ENCODE measurements at places on chromosomes 5 and 9.

- DNase-seq: no peak
Measured at GRCh38 chr9:122228191-122228567, 578 bp downstream of the LHX6 start.

DNA sequence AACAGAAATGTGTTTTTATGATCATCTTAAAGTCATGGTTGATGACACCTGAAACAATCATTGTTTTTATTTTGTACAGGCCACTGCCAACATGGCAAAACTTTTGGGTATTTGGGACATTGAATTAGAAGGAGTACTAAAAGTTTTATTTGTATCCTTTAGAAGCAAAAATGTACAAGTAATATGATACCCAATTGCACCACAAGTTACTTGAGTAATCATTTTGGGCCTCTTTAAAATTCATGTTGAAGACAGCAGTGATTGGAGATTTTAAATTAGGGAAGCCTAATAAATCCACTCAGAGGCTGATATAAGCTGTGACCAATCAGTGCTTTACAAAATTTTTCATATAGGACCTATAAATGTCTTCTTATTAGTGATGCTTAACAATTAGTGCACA, 212.9 kb downstream of the MARCHF11 start:
- DNase-seq: no peak

GRCh38 chr9:135950135-135950682, 11.0 kb downstream of the UBAC1 start:
- DNase-seq: no peak

GRCh38 chr5:76472335-76473008, 69.4 kb downstream of the IQGAP2 start:
- DNase-seq: peak; percentile 19

DNA sequence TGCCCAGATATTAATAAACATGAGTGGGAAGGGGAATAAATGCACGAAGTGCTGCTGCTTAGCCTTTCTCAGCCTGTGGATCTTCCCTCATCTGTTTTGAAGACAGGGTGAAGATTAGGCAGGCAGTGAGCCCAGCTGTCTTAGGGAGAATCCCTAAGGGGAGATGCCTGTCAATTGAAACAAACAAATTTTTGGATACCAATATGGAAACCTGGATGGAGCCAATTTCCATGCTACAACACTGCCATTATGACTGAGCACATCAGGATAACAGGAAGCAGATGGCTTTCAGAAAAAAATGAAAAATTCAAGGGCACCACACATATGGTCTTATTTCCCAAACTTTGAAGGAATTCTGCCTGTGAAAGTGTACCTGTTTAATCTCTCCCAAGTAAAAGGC, 80.3 kb downstream of the HMHB1 start:
- no peak for DNase-seq

DNA sequence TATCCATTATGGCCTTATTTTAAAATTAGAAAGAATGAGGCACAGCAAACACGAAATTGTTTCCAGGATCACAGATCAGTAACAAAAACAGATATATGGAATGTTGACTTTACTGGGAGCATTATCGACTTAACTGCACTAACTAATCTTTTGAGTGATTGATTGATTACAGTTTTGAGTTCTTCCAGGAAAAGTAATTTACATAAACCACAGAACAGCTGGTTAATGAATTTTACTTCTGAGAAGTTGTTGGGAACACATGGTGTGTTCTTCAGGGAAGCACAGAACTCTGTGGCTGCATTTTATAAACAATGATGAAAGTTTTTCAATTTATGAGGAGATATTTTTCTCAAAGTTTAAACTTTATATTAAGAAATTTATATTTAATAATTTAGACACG, 802.4 kb upstream of the ACO1 start:
- no peak for DNase-seq

- no peak for DNase-seq
Measured at GRCh38 chr9:131273856-131274673, 2.2 kb downstream of the FAM78A start.

- DNase-seq: no peak
Measured at GRCh38 chr5:148297731-148298130, 14.5 kb upstream of the SPINK7 start.

DNA sequence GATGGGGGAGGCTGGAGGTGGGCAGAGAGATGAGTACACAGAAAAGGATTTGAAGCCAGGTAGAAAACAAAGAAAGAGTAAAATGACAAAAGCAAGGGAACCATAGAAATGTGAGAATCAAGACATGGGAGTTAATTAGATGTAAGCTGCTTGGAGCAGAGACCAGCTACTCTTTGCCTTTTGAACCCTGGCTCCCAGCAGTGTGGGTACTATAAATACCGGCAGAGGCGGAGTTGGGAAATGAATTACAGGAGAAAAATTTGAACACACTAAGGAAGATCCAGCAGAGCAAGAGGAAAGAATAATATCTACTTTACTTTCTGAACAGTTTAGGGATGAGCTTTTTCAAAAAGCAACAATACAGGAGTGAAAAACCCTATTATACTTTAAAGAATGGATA, 36.5 kb downstream of the KIF24 start:
- no peak for DNase-seq

GRCh38 chr5:180806351-180807011, 3.9 kb upstream of the MGAT1 start:
- DNase-seq: no peak

DNA sequence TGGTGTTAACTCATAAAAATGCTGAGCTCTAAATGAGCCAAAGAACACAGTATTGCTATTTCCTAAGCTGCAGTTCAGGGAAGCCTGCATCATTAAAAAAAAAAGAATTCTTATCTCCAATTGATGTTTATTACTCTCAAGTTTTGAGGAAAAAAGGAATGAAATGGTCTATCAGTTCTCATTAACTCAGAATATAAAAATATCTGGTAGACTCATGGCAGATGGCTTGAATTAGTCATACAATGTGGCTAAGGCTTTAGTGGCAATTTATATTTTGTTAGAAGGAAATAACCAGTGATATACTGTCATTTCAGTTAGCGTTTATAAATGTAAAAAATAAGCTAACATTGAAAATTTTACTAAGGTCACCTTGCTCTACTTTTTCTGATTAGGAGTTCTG, 1403.4 kb upstream of the C9orf72 start:
- no peak for DNase-seq

- DNase-seq: no peak
Measured at GRCh38 chr5:51732304-51732703, 349.1 kb downstream of the ISL1 start.

- no peak for DNase-seq
Measured at GRCh38 chr5:138867011-138867410, 8.1 kb downstream of the LRRTM2 start.

- DNase-seq: no peak
Measured at GRCh38 chr9:77534376-77535057, 113.6 kb downstream of the GNA14 start.

GRCh38 chr9:131178926-131179325, 53.5 kb downstream of the NUP214 start:
- DNase-seq: no peak

- DNase-seq: no peak
Measured at GRCh38 chr5:65961633-65962032, 35.3 kb downstream of the ERBIN start.

DNA sequence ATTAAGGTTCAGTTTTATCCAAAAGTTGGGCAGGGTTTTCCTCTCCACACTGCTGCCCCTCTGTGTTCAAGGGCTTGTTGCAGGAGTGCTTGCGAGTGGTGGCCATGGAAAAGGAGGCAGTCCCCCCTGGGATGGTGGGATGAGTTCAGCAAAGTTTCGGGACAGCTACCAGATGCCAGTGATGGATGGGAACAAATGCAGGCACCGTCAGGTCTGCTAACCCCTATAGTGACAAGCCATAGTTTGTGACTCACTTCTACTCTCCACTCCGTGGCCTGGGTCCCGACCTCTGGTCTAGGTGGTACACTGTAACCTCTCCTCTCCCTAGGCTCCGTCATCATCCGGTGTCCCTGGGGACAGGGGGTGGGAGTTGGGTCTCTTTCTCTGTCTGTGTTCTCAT, 3.8 kb upstream of the RNF14 start:
- DNase-seq: no peak

GRCh38 chr5:5969942-5970483, 408.3 kb downstream of the MED10 start:
- no peak for DNase-seq

DNA sequence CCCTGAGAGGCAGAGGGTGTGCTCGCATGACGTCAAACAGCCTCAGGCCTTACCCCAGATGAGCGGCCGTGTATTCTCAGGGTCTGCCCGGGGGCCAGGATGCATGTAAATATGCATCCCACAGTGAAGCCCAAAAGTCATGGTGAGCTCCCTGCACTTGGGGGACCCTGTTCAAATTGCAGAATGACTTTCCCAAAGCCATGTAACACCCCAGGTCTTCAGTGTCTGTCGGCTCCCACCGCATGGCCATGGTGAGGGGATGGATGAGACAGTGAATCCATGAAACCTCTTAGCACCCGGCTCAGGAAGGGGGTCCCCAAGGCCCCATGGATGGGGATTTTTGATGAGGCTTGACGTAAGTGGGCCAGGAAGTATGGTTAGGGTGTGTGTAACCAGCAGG, 9.3 kb upstream of the COL5A1 start:
- DNase-seq: no peak

DNA sequence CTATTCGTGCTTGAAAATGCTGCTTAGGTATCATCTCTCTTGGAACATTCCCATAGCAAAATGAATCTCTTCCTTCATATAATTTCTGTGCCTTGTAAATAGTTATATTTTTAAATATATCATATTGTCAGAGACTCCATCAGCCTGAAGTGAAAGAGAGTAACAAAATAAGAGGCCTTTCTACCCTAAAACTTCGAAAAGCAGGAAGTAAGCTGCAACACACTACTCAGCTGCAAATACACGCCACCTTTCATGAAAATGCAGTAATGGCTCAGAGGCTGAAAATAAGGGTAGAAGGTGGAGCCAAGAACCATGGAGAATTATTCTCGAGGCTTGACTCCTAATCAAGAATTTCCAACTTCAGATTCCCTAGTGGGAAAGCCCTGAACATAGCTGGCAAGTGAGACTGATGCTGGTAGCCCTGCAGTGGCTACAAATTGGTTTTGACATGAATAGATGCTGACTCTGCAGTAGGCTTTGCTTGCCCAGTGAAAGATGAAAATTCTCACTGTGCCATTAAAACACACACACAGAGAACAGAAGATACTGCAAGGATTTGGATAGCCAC, 30.2 kb upstream of the PTGER4 start:
- DNase-seq: no peak

DNA sequence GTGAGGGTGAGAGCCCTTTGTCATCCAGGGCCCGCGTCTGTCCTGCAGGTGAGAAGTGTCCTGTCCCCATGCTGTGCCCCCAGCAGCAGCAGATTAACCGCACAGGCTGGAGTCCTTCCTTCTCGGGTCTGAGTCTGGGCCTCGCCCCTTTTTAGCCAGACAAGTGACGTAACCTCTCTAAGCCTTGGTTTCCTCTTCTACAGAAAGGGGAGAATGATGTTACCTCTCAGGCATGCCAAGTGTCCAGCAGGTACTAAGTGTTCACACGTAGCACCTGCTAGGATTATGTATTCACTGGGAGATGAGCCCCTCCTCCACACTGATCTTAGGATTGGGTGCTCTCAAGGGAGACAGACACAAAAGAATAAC, 6.9 kb downstream of the NEURL1B start:
- no peak for DNase-seq

- DNase-seq: no peak
Measured at GRCh38 chr9:69900406-69900805, 79.8 kb downstream of the CFAP95 start.

GRCh38 chr5:73143716-73144115, 23.3 kb downstream of the TMEM171 start:
- DNase-seq: no peak

DNA sequence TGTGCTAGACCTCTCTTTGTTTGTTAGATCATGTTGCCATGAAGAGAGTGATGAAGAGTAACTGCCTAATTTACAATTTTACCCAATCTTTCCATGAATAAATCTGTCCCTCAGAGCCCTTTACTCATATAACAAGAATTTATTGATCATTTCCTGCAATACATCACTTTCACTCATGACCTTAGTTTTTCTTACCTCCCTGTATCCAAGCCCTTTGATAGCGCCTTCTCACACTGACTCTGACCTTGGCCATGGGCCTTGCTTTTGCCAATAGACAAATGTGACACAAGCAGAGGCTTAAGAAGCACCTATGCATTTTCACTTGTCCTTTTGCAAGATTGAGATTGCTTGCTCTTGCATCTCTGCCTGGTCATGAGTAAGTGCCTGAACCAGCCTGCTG, 288.1 kb downstream of the NNT start:
- no peak for DNase-seq

DNA sequence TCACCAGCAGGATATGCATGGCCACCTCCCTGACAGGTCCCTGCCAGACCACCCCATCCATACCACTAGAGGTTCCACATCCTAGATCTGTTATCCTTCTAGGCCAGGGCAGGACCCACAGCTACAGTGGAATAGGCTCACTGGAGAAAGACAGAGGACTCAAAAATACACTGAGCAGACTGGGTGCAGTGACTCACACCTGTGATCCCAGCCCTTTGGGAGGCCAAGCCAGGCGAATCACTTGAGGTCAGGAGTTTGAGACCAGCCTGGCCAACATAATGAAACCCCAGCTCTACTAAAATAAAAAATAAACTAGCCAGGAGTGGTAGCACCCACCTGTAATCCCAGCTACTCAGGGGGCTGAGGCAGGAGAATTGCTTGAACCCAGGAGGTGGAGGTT, 56.5 kb upstream of the TESK1 start:
- DNase-seq: no peak

DNA sequence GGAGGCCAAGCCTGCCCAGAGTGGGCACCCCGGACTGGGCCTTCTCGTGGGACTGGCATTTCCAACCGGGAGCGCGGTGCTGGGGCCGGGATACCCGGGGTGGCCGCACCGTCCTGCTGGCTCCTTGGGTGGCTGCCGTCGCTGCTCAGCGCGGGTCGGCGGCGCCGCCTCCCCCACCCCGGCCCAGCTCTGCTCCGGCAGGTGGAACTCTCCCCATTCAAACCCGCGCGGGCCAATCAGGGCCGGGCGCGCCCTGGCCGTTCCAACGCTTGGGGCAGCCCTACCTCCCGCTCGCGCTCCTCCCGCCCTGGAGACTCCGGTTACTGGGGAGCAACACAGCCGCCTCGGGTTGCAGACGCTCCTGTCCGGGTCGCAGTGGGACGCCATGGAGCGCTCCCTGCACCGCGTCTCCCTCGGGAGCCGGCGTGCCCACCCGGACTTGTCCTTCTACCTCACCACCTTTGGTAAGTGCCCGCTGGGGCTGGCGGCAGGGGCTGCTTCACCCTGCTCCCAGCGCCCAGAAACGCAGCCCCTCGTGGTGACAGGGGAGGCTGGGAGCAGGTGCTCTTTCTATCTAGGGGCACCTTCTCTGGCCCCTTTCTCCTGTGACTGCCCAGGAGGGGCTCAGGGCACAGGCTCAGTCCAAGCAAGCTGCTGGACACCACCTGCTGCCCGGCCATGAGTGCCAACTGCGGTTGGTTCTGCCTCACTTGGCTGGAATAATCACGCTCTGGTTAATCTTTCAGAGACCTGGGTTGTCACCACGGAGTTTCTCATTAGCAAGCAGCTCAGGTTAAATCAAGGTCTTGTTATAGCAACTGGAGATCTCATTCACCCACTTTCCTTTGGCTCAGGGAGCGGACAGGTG, at the start of gene RGS3:
TSS of gene RGS3 (plus strand) at position 310 of the 868 bp plus-strand sequence. CDS start at position 386, 76 bp downstream.
- DNase-seq: no peak

- DNase-seq: no peak
Measured at GRCh38 chr5:59104400-59105127, 521.7 kb downstream of the RAB3C start.

GRCh38 chr5:219460-219863, 1.3 kb downstream of the SDHA start:
- peak; percentile 18 for DNase-seq

All from activated naive CD4-positive, alpha-beta T cell treated with Interleukin-2 at 50 U/mL for 16 hours (primary cell).